Tibial nerve (tissue), 4 donors: ENCODE measurements at places on chromosomes 5 and 9.

- DNase-seq = no peak
Measured at GRCh38 chr5:11588803-11589202, 315.4 kb downstream of the CTNND2 start.

DNA sequence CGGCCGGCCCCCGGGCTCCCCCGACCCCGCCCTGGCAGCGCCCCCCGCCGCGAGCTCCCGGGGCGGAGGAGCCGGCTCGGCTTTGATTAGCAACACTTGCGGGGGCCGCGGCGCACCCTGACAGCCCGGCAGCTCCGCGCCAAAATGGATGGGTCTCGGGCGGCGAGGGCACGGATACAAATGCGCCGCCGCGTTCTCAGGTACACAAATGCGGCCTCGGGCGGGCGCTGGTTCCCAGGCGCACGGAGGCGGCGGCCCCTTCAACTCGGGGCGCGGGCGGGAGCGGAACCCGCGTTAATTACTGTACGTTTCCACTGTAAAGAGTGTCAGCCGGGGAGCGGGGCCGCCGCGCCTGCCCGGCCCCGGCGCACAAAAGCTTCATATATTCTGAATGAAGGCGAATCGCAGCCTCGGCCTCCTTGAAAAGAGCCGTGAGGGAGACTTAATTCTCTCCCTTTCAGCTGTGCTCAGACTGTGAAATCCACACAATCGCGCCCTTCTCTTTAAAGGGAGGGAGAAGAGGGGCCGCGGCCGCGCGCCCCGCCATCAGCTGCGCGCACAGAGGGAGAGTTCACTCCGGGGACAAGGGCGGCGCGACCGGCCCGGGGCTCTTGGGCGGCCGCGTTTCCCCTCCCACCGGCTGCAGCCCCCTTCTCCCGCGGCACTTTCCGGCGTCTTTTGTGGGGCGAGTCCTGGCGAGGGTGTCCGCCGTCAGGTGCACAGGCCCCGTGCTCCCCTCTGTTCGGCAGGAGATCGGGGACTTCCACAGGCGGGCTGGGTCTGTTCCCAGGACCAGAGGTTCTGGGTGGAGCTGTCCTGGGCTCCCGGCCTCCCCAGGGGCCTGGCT lies 27.0 kb downstream of the MSX2 start:
- DNase-seq = no peak

- DNase-seq = no peak
Measured at GRCh38 chr9:132840980-132841379, 37.1 kb downstream of the AK8 start.

- no peak for DNase-seq
Measured at GRCh38 chr5:146647656-146648199, 131.7 kb upstream of the GPR151 start.

- DNase-seq = no peak
Measured at GRCh38 chr5:388266-389196, 54.4 kb upstream of the EXOC3 start.

DNA sequence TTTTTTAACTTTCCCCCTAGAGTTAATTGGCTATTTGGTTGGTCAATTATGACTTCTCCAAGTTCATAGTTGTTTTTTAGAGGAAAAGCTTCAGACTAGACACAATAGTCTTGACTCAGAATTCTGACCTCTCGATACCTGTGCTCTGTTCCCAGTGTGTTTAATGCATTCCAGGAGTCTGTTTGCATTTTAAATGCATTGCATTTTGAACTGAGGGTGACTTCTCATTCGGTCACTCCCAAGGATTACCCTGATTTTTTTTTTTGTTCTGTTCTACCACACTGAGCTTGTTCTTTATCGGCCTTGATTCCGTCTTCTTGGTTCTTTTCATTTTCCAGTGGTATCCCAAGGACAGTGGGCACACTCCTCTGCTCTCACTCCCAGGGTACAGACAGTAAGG lies 16.3 kb downstream of the ARHGEF28 start:
- DNase-seq = no peak

DNA sequence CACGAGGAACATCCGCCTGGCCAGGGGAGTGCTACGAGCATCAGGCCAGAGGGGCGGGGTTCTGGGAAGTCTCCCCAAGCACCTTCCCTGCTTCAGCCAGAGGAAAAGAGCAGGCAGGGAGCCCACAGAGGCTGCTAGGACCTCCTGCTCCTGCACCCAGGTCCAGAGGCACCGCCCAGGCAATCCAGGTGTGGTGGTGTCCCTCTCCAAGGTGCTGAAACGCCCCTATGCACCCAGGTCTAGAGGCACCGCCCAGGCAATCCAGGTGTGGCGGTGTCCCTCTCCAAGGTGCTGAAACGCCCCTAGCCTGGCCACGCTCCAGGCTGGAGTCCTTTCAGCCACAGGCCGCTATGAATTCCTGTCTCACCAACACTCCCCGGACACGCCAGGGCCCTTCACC lies 10.7 kb upstream of the UBAC1 start:
- DNase-seq = no peak

GRCh38 chr5:35134278-35135030 lies 86.7 kb upstream of the AGXT2 start:
- DNase-seq = no peak

DNA sequence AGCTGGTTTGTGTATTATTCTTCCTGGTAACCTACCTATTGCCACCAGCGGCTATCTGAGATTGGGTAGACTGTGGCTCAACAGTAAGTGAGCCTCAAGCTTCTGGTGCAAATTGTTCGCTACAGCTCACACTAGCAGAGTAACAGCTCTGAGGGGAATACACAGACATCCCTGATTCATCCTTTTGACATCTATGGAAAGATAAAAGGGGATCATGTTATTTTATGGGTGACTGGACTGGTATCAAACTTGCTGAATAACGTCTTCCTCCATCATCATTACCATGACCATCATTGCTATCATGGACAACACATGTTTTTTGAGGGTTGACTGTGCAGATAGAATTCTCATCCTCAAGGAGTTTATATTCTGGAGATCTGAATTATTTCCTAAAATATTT lies 129.6 kb downstream of the PIK3R1 start:
- DNase-seq = no peak

- no peak for DNase-seq
Measured at GRCh38 chr9:26811106-26811505, 81.5 kb downstream of the CAAP1 start.

DNA sequence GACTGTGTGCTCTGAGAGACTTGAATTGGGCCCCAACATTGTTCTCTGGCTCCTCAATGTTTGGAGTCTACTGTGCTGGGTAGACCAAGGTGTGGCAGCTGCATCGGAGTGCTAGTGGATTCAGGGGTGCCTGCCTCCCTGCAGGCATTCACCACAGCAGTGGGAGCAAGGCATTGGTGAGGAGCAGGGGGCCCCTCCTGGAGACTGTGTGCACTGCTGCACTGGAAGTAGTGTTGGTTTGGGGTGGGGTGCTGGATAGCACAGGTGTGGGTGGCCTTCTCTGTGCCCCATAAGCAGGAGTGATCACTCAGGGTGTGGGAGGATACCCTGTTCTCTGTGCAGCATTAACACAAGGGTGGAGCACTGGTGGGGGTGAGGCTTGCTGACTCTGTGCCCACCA lies 39.2 kb downstream of the INSL6 start:
- no peak for DNase-seq

DNA sequence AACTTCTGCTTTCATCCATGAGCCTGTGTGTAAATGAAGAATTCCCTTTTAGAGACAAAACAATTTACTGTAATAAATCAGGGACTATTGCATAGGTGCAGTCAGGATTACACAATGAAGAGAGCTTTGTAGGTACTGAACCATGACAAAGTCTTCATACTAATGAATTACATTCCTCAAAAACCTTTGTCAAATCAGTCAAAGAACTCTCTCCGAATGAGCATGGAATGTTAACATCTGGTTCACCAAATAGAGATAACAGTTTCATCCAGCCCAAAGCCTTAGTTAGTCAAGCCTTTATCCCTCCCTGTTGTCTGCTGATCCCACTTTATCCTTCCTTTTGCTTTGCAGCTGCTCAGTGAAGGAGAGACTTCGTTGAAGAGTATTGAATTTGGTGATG lies 62.9 kb upstream of the DMRTA1 start:
- no peak for DNase-seq

DNA sequence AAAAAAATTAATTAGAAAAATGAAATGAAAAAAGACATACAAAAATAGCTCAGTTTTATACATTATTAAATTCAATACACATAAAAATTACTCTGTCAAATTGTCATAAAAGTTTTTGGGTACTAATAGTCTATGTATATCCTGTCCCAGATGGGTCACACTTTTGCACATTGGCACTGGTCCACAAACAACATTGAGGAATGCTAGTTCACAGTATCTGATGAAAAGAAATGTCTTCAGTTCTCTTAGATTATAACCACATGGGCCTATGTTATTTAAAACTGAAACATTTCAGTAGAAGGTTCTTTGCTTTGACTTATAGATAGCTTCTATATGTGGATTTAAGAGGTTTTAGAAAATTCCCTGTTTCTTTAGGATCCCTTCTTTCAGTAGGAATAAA lies 39.8 kb downstream of the LNPEP start:
- no peak for DNase-seq
